ENCODE measurements at places on chromosomes 3 and 15.
A peak's percentile ranks its signal among the peaks of the same experiment; 100 is the strongest.

GRCh38 chr3:45968706-45969105 is 25.4 kb downstream of the CXCR6 start:
- DNase-seq = no peak

DNA sequence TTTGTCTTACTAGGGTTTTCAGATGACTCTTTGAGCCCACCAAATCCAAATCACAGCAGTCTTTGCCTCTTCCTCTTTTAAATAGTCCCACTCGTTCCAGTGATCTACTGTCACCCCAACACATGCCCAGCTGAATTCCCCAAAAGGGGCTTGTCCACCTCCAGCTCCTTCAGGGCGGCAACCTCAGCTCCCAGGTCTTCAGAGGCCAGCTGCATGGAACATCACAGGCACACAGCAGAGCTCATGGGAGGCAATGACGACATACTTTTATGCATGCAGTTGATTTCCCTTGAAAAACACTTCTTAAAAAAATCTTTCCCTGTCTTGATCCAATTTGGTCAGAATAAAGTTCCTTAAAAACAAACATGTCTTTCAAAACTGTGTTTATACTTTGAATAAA is 244.3 kb upstream of the NR2F2 start:
- DNase-seq = no peak

- no peak for DNase-seq
Observed at GRCh38 chr3:166902374-166902773, 477.7 kb downstream of the ZBBX start.

GRCh38 chr3:138625707-138626365 is 17.3 kb downstream of the FAIM start:
- no peak for DNase-seq

GRCh38 chr3:109265295-109265694 is 51.0 kb downstream of the DPPA2 start:
- peak; percentile 67 for DNase-seq

DNA sequence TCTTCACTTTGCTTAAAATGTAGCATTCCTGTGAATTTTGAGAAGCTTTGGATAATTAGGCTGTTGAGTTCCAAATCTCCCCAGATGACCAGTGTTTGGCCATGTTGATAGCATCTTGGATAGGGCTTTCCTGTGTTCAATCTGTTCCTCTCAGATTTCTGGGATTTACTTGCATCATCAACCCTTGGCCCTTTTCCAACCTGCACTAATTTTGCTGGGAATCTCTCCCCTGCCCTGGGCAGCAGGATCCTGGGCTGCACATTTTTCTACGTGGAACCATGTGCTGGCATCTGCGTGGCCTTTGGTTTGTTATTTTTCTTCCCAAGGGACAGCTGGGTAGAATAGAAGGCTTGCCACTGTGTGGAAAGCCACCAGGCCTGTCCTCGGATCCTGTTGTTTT is 75.4 kb upstream of the PLXNA1 start:
- DNase-seq = peak; percentile 71

- DNase-seq = no peak
Observed at GRCh38 chr3:100437721-100438622, 36.6 kb downstream of the LNP1 start.

- DNase-seq = no peak
Observed at GRCh38 chr3:184218814-184219213, 10.6 kb upstream of the VWA5B2 start.

- DNase-seq = peak; percentile 56
Observed at GRCh38 chr3:195154793-195155535, 116.0 kb downstream of the XXYLT1 start.

GRCh38 chr3:140917772-140918171 is 23.9 kb upstream of the SLC25A36 start:
- no peak for DNase-seq

DNA sequence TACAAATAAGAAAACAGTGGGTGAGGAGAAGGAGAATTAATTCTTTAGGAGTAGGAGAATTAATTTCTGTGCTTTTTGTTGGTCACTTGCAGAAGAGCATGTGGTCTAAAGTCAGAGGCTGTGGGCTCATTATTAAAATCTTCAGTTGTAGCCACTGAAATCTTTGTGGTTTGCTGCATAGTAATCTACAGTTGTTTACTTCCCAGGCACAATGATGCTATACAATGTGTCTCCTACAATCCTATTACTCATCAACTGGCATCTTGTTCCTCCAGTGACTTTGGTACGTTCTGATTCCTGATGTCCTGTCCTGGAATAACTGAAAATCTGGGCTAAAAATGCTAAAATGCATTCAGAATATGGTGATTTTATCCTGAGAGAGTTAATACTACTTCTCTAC is 21.0 kb downstream of the IFT122 start:
- DNase-seq = peak; percentile 77

- DNase-seq = no peak
Observed at GRCh38 chr15:92614791-92615785, 40.5 kb downstream of the FAM174B start.

- no peak for DNase-seq
Observed at GRCh38 chr3:122416966-122417365, 1.1 kb upstream of the WDR5B start.

- no peak for DNase-seq
Observed at GRCh38 chr3:4409415-4409814, 57.7 kb downstream of the SUMF1 start.

DNA sequence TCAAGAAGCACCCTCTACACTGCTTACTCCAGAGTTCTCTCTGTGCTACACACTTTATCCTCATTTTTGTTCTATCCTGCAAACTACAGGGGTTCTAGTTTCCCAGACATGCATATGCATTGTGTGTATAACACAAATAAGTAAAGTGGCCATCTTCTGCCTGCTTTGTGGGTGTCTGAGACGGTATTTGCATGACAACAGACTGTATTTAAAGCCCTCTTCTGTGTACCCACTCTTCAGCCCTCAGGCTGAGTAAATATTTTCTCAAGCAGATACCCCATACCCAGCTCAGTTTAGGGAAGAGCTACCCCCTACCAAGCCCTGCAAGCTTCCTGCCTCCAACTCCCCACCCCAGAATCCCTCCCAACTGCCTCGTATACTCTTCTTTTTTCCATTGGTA is 31.7 kb downstream of the SYNPR start:
- no peak for DNase-seq

GRCh38 chr3:195009616-195010015 is 261.3 kb downstream of the XXYLT1 start:
- DNase-seq = no peak

GRCh38 chr3:54345847-54346375 is 223.6 kb downstream of the CACNA2D3 start:
- no peak for DNase-seq

DNA sequence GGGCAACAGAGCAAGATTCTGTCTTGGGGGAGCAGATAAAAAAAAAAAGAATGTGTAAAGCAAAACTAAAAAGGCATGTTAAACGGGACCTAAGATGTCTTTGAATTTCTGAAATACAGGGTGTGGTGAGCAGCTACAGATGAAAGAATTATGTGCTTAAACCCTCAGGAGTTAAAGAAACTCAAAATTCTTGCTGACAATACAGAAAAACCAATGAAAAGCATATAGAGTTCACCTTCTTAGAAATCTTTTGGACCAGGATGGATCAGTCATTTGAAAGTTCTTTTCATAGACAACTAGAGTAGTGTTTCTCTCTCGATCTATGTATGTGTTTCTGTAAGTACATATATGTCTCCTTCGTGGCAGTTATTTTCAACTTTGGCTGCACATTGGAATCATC is 31.4 kb downstream of the TUBGCP4 start:
- no peak for DNase-seq

DNA sequence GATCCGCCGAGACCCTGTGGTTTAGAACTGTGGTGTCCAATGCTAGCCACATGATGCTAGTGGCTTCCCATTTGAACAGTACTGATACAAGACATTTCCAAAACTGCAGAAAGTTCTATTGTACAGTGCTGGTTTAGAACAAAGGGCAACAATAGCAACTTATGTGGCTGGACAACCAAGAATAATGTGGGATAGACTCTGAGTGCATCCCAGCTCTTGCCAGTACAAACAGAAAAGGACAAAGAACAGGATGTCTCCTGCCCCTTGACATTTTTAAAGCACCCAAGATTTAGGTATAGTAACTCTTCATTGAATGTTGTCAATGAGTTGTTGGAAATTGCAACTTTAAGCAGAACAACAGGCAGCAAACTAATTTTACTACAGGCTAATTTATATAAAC is 107.3 kb downstream of the ZNF385D start:
- DNase-seq = no peak

DNA sequence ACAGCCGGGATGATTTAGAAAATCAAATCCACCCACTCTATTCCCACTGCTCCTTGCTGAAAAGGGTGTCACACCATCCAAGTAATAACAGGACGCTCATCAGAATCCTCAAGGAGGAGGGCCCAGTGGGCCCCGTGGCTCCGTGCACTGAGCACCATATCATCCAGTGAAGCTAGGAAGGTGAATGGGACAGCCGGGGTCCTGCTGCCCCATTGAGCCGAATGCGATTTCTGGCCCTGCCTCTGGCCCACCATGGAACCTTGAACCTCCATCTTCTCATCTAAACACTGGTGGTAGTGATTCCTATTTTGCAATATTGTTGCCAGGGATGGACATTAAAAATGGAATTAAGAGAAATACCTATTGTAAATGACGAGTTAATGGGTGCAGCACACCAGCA is 99.1 kb upstream of the SLC6A11 start:
- no peak for DNase-seq

DNA sequence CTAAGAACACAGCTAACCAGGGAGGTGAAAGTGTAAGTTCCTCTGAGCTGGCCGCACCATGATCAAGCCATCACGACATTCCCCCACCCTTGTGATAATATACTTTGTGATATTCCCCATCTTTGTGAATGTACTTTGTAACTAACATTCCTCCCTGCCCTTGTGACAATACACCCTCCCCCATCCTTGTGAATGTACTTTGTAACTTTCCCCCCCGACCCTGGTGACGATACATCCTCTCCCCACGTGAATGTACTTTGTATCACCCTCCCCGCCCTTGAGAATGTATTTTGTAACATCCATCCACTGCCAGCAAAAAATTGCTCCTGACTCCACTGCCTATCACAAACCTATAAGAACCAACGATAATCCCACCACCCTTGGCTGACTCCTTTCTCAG is 20.2 kb upstream of the OR5H6 start:
- no peak for DNase-seq

DNA sequence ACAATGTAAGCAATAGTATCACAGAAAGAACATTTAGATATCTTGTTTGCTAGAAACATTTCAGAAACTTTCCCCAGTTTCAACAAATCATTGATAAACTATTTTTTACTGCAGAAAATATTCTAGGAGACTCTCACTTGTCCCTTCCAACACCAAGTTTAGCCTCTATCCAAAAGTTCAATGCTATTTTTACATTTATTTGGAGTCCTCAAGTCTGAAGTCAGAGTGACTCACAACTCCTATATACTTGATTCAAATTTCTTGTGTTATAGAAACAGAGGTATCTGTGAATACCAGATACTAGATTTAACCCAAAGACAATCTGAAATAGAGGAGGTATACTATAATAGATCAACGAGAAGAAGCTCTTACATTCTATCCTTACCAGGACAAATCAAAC is 49.6 kb downstream of the RFX7 start:
- no peak for DNase-seq

- no peak for DNase-seq
Observed at GRCh38 chr15:35320911-35321310, 225.1 kb downstream of the DPH6 start.

DNA sequence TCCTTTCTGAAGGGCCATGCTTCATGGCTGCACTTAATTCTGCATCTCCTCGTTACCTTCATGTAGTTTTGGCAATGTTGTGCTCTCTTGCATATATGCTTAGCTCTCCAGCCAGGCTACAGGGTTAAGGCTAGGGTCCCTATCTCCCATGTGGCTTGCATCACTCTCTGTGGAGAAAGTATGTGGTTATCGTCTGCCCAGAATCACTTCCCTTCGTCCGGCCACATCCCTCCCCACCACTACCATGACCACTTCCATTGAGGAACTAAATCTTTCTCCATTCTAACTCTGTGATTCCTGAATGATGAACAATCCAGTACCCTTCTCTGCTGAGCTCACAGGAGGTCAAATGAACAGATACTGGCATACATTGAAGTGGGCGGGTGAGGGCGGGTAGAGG is 34.0 kb downstream of the WWTR1 start:
- DNase-seq = no peak

- DNase-seq = peak; percentile 32
Observed at GRCh38 chr3:22089284-22089683, 338.3 kb upstream of the ZNF385D start.

- DNase-seq = peak; percentile 63
Observed at GRCh38 chr15:70437882-70438451, 325.4 kb downstream of the UACA start.

- no peak for DNase-seq
Observed at GRCh38 chr3:123757281-123757940, 126.7 kb downstream of the MYLK start.

DNA sequence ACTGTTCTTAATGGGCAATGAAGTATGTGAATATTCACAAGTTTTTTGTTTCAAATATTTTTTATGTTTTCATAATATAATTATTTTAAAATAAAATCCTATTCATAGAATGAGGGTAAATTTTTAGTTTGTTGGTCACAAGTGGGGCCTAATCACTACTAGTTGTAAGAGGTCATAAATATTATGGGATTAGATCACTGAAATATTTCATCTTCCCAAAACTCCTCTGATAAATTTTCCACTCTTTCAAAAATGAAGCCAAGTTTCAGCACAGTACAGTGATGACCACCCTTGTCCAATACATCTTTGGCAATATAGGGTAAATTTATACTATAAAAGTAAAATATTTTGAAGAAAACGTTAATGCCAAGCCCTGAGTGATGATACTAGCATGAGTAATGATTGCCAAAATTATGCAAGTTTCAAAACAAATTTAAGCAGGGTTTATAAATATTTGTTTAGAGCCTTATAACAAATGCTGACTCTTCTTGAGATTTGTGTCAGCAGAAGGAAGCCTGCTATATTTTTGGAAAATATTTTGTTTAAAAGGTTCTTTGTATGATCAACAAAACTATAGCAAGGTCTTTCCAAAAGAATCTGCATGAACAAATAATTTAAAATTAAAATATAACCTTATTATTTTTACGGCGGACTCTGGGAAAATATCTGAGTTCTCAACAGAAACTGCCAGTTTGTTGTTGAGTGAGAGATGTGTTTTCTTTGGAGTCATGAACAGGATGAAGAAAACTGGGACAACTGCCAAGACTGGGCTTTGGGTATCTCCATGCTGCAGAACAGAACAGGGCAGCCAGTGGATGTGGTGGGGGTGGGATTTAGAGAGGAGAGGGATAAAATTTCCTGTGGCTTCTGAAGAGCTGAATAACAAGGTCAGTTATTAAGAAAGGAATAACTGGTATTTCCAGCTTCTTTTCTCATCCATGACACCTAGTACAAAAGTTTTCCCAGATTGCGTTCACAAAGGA is 17.9 kb upstream of the TM4SF1 start:
- DNase-seq = peak; percentile 36

GRCh38 chr15:81146466-81146865 is 12.4 kb downstream of the CFAP161 start:
- DNase-seq = no peak

DNA sequence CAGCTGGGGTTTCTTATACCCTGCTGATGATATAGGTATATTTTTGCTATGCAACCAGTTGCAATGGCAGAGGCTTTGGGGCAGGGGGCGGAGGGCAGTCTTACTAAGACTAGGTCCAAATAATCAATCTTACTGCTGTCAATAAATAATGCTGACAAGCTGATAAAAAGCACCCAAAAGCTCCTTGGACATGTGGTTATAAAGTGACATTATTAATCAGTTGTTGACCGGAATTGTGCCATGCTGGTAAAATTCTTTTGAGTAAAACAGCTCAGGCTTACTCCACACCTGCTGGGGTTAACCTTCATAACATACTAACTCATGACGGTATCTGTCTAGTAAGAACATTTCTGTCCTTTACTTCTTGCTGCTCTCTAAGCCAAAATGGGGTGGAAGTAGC is 101.9 kb downstream of the CHST2 start:
- no peak for DNase-seq
